ENCODE measurements at places on chromosomes 13 and 19. TPM values are rescaled to one million over a fixed set of nuclear protein-coding genes. Genes with fewer than 3 reads are reported as not detected.
A peak's percentile ranks its signal among the peaks of the same experiment; 100 is the strongest.

GRCh38 chr13:30831515-30831914 lies 74.6 kb upstream of the MEDAG start:
- no peak for DNase-seq

GRCh38 chr13:46129124-46129523 lies 24.3 kb upstream of the CPB2 start:
- no peak for DNase-seq

DNA sequence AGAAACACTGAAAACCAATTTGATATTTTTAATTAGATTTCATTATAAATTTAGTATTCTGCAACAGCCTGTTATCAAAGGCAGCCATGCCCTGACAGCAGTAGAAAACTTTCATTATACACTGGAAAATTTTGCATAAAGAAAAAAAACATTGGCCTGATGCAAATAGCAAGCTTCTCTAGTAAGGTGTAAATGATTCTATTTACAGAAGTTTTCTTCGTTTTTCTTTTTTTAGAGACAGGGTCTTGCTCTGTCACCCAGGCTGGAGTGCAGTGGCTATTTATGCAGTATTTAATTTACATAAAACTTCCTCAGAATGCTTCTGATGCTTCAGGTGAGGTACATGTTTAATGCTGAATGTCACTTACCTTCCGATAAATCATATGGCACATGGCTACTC lies 67.0 kb downstream of the ABCC4 start:
- DNase-seq: no peak

- no peak for DNase-seq
Observed at GRCh38 chr13:65943024-65943423, 1287.1 kb downstream of the PCDH9 start.

DNA sequence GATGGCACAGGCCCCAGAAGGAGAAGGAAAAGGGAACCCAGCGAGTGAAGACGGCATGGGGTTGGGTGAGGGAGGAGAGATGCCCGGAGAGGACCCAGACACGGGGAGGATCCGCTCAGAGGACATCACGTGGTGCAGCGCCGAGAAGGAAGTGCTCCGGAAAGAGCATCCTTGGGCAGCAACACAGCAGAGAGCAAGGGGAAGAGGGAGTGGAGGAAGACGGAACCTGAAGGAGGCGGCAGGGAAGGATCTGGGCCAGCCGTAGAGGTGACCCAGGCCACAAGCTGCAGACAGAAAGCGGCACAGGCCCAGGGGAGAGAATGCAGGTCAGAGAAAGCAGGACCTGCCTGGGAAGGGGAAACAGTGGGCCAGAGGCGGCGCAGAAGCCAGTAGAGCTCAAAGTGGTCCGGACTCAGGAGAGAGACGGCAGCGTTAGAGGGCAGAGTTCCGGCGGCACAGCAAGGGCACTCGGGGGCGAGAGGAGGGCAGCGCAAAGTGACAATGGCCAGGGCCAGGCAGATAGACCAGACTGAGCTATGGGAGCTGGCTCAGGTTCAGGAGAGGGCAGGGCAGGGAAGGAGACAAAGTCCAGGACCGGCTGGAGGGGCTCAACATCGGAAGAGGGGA lies 1.1 kb downstream of the PPP1R12C start:
- peak; percentile 58 for DNase-seq

Gene GFY
- total RNA-seq: not detected

GRCh38 chr19:29521291-29522075 lies 4.3 kb upstream of the VSTM2B start:
- DNase-seq: no peak

Gene ZNF615
- 0.41 TPM for total RNA-seq

DNA sequence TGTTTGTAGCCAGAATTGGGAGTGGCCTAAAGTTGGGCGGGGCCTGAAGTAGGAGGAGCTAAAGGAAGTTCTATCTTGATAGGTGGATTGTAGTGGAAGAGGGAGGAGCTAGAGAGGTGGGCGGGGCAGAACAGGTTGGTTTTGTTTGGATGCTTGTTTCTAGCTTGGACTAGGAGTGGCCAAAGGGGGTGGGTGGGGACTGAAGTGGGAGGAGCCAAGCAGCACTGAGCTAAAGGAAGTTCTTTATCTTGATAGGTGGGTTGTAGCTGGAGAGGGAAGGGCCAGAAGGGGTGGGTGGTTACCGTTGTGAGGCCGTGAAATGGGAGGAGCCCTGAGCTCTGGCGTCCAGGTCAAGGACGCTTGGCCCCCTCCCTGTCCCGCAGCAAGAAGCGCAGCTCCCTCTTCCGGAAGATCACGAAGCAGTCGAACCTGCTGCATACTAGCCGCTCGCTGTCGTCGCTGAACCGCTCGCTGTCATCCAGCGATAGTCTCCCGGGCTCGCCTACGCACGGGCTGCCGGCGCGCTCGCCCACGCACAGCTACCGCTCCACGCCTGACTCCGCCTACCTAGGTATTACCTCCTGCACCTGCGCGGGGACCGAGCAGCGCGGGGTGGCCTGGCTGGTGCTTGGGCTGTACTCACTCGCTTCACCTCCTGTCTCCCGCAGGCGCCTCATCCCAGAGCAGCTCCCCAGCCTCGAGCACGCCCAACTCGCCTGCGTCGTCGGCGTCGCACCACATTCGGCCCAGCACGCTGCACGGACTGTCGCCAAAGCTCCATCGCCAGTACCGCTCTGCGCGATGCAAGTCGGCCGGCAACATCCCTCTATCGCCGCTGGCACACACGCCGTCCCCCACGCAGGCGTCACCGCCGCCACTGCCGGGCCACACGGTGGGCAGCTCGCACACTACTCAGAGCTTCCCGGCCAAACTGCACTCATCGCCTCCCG lies 8.0 kb downstream of the DNASE2 start:
- peak; percentile 81 for DNase-seq

- peak; percentile 71 for DNase-seq
Observed at GRCh38 chr19:44846455-44847143, 502 bp downstream of the NECTIN2 start.

- no peak for DNase-seq
Observed at GRCh38 chr19:15897026-15897737, 692 bp downstream of the CYP4F2 start.

GRCh38 chr19:58521651-58522050 lies 2.0 kb upstream of the ZBTB45 start:
- DNase-seq: peak; percentile 43

Gene SPART
- not detected for total RNA-seq

- peak; percentile 18 for DNase-seq
Observed at GRCh38 chr13:110520431-110521295, 40.9 kb downstream of the RAB20 start.

- no peak for DNase-seq
Observed at GRCh38 chr13:106416645-106417044, 118.8 kb downstream of the EFNB2 start.

Gene NOVA2
- total RNA-seq: not detected

DNA sequence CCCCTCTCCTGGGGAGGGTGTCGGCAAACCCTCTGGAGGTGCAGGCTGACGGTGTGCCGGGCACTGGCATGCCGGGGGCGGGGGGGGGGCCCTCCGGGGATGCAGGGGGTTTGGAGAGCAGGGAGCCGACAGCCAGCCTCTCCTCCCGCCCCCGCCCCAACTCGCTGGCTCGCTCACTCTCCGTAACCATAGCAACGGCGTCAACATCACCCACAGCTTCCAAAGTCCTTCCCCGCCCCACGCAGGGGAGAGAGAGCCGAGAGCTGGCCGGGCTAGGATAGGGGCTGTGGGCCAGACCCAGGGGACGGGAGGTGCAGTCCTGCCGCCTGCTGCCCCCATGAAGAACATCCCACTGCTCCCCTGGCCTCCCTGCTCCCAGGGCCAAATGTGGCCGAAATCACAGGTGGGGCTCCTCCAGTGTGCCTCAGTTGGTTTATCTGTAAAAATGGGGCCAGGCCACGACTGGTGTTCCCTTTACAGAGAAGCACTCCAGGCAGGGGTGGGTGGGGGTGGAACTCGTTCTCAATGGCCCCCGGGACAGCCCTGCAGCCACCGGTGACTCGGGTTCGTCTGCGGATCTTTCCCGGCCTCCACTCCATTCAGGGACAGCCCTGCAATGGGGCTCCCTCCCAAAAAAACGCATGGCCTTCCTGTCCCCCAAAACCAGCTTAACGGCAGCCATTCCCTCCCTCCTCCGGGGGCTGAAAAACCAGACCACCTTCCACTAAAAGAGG lies 3.2 kb downstream of the KLF16 start:
- DNase-seq: peak; percentile 79

DNA sequence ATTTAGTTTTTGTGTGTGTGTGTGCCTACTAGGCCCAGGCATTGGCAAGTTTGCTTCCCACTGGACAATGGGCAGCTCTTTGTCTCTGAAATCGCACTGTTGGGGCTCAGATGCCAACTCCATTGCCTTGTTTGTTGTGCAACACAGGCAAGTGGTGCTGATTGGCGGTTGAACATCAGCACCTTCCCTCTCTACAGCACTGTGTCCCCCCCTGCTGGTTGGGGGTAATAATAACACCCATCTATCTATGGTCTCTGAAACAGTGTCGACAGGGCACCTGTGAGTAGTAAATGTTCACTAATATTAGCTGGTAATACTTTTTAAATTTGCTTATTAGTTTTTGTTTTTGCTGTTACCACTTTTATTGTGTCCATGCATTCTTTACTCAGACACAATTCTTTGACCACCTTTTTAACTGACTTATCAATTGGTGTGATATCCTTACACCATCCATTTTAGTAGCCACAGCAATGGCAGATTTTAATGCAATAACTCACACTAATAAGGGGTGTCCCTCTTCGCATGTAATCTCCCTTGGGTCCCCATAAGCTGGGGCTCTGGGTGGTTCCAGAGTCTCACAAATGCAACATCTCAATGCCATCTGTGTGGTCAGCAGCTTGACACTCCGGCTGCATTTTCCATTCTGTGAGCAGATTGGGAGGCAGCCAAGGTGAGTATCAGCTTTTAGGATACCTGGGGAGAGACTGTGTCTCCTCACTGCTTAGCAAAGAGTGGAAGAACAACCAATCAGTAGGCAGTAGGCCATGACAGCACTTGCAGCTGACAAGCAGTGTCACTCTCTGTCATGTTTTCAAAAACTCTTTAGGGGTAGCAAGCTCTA lies 47.7 kb upstream of the UQCRFS1 start:
- DNase-seq: peak; percentile 61

- peak; percentile 93 for DNase-seq
Observed at GRCh38 chr19:48169578-48169938, 586 bp downstream of the LIG1 start.

Gene ERCC5
- 33.1 TPM for total RNA-seq

Gene MATK
- total RNA-seq: not detected

DNA sequence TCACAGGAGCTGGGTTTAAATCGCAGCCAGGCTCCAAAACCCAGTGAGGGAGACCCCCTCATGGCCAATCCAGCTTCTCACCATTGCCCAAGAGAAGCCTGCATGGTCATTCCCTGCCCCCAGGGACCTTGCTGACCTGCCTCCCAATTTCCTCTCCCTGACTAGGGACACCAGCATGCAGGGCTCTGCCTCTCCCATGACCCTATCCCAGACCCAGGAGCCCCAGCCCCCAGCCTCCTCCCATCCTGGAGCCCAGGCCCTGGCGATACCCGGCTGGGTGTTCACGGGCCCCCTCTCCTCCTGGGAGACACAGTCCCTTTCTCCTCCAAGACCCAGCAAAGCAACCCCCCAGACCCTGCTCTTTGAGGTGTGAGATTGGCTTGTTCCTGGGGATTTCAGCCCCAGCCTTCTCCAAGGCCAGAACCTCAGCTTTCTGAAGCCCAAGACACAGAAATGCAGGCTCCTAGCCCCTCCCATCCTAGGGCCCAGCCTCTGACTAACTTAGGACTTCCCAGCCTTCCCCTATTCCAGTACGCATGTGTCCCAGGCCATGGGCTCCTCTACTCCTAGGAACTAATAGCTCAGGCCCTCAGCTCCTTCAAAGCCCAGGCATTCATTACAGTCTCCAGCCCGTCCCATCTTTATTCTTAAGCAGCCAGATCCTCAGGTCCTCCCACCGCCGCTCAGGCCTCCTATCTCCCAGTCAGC lies 1.1 kb downstream of the GYS1 start:
- peak; percentile 80 for DNase-seq

GRCh38 chr19:51628153-51628939 lies 1.9 kb downstream of the SIGLEC5 start:
- no peak for DNase-seq

- DNase-seq: no peak
Observed at GRCh38 chr13:51613535-51613934, 29.3 kb downstream of the WDFY2 start.

GRCh38 chr13:34913040-34913439 lies 29.0 kb upstream of the NBEA start:
- DNase-seq: peak; percentile 19

DNA sequence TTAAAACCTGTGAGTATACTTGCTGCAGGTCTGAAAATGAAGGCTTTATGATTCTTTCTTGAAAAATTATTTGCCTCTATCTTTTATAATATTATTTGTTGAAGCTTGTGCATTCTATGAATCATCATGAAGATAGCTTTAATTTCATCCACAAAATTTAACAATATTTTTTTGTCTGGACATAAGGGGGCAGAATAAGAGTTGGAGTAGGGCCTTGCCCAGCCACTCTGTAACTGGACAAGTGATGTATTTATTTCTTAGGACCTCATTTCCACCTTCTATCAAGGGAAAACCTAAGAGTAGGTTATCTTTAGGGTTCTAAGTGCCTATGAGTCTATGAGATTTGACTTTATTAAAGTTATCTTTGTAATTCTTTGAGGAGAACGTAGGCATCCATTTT lies 49.9 kb downstream of the N4BP2L1 start:
- no peak for DNase-seq

DNA sequence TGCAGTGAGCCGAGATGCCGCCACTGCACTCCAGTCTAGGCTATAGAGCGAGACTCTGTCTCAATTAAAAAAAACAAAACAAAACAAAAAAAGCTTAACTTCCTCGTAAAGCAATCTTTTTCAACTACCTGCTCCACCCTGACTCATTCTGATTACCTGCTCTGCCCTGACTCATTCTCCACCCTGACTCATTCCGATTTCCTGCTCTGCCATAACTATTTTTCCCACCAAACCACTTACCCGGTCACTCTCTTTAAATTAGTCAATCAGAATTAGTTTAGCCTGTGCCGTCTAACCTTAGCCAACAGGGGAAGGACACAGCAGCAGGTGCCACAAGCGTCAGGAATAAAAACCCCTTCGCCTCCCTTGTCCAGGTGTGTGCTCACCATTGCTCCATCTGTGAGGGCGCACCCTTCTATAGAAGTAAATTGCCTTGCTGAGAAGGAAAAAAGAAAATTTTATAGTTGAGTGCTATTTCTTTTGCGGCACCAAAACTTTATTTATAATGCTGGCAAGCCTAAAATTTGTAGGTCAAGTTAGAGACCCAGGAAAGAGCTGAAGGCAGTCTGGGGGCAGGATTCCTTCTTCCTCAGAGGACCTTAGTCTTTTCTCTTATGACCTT lies 1.7 kb upstream of the IFT88 start:
- peak; percentile 19 for DNase-seq

Gene TEX26
- total RNA-seq: not detected
